ENCODE measurements at places on chromosomes 6 and 20.

- DNase-seq = peak; percentile 64
These were observed 60.7 kb downstream of the TNFAIP3 start for GRCh38 chr6:137927777-137928218.

- no peak for DNase-seq
These were observed 27.5 kb upstream of the SNRPC start for GRCh38 chr6:34729631-34730470.

GRCh38 chr6:33017694-33018353 is 8.4 kb upstream of the HLA-DOA start:
- DNase-seq = no peak

DNA sequence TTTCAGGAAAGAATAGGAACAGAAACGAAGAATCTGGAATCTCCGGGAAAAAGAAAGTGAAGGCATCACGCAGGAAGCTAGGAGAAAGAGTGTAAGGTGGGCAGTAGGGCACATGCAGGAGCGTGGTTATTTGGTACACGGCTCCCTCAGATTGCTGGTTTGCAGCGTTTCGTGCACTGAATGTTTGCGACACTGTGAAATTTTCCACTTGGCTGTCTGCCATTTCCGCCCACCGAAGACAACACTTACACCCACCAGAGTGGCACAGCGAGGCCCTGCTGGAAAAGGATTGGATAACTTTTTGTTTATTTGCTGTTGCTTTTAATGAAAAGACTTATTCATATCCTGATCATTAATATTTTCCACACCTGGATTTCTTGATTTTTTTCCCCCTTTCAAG is 248.3 kb downstream of the GMPR start:
- DNase-seq = no peak

DNA sequence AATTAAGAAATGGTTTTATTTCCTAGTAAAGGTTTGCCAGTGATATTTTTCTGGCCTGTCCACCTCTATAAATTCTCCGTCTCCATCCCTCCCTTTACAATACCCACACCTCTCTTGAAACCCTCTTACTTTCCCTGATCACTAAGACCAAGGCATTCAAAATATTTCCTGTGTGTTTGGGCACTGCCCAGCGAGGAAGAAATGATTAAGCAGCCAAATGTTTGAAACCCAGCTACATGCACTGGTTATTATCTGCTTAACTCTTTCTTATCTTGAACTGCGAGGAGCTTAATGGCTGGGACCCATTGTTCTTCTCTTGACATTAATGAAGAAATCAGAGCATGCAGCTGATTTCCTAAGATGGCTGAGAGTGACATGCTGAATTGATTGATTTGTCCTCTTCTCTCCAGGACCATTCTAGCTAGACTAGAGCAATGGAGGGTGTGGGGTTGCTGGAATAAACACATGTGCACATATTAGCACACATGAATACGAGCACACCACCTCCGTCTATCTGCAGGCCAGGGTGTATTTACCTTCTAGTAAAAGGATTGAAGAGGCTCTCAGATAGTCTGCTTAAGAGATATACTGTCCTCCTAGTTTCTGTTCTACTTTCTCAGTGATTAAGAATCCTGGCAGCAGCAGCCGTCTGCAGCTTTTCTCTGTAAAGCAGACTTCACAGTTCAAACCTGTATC is 46.1 kb upstream of the PRDM1 start:
- DNase-seq = no peak

DNA sequence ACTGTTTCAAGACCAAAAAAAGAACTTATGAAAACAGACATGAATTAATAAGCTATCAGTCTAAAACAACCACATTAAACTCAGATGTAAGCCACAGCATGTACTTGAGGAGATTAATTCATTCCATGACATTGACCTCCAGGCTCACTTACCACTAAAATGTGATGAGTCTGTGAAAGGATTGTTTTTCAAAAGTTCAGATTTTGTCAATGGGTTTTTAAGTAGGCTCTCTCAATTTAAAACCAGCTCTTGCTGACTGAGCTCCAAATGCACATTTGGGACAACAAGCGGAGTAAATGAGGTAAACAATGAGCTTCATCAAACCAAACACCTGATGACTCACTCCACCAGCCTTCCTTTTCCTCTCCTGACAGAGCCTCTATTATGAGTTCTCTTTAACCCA is 197.0 kb downstream of the SIM1 start:
- no peak for DNase-seq

- no peak for DNase-seq
These were observed 351.5 kb upstream of the CHD6 start for GRCh38 chr20:41969656-41970055.

DNA sequence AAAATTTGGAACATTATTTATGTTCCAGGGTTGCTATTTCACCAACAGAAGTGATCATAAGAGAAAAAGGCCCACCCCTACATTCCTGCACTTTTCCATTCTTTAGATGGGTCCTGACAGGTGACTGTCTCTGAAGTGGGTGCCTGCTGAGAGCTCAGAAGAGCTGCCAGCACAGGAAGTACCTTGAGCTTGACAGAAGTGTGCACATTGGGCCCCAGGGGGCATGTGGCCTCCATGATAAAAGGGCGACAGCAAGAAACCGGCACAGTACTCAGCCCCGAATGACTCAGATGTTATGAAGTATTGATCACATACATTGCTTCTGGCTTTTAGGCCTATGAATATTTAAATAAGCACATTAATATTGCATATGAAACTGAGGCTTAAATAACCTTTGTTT is 150.4 kb downstream of the PCSK2 start:
- no peak for DNase-seq
